ENCODE measurements at places on chromosomes 5 and 9. TPM values are rescaled to one million over a fixed set of nuclear protein-coding genes. Genes with fewer than 3 reads are reported as not detected.

The SHOC1 gene
- not detected for total RNA-seq

The CTSL gene
- 931 TPM for total RNA-seq

The EIF4E1B gene
- total RNA-seq = not detected

The EPB41L4A gene
- total RNA-seq = 1.3 TPM

The ADAMTSL2 gene
- not detected for total RNA-seq

The PLCXD3 gene
- 0.48 TPM for total RNA-seq

The CDC25C gene
- total RNA-seq = 12.0 TPM

The LCN6 gene
- total RNA-seq = not detected

The LEAP2 gene
- 0.55 TPM for total RNA-seq

The SLC25A46 gene
- total RNA-seq = 29.2 TPM

The THBS4 gene
- total RNA-seq = not detected

The DNM1 gene
- 88.2 TPM for total RNA-seq

The EQTN gene
- not detected for total RNA-seq

The IDNK gene
- total RNA-seq = 5.9 TPM

The IL4 gene
- total RNA-seq = not detected

The NTRK2 gene
- 0.03 TPM for total RNA-seq

The TAF11L10 gene
- total RNA-seq = not detected

The CAAP1 gene
- 18.9 TPM for total RNA-seq

The ADAMTS13 gene
- 0.49 TPM for total RNA-seq

The FABP6 gene
- total RNA-seq = 0.97 TPM

The CKS2 gene
- 443 TPM for total RNA-seq

The DAB2IP gene
- total RNA-seq = 14.0 TPM

The FOXD4 gene
- total RNA-seq = 0.58 TPM
